ENCODE measurements at places on chromosomes 11 and 22.
A peak's percentile ranks its signal among the peaks of the same experiment; 100 is the strongest.

GRCh38 chr22:23397008-23397612 lies 183.0 kb downstream of the IGLL1 start:
- no peak for DNase-seq

DNA sequence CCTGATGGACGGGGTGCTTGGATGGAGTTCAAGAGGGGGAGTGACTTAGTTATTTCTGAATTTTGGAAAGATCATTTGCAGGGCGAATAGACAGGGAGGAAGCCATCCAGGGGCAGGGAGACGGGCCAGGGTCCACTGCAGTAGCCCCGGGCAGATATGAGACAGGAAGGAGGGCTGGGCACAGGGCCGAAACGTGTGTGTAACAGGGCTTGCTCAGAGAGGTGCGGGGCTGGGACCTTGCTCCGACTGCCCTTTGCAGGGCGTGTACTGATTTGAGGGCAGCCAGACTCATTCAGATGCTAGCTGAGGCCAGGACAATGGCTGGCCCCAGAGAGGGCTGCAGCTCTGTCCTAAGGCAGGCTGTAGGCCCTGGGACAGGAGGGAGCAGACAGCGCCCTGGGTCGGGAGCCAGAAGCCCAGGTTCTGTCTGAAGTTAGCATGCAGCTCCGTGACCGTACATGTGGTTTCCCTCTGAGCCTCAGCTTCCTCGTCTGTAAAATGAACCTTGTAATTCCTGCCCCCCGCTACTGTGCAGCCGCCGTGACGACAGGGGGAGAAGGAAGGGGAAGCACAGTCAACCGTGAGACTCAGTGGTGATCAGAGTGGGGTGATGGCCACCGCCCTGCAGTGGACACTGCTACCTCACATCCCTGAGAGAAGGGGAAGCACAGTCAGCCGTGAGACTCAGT lies 103.4 kb downstream of the PHF21B start:
- DNase-seq, result no peak

GRCh38 chr11:12386745-12387144 lies 9.4 kb downstream of the PARVA start:
- no peak for DNase-seq

GRCh38 chr11:79025622-79026021 lies 415.2 kb downstream of the TENM4 start:
- no peak for DNase-seq

DNA sequence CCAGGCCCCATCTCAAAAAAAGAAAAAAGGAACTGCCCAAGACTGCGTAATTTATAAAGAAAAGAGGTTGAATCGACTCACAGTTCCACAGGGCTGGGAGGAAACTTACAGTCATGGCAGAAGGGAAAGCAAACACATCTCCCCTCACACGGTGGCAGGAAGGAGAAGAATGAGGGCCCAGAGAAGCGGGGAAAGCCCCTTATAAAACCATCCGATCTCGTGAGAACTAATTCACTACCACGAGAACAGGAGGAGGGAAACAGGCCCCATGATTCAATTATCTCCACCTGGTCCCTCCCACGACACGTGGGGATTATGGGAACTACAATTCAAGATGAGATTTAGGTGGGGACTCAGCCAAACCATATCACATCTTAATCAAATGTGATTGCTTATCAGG lies 82.2 kb downstream of the BUD13 start:
- no peak for DNase-seq

DNA sequence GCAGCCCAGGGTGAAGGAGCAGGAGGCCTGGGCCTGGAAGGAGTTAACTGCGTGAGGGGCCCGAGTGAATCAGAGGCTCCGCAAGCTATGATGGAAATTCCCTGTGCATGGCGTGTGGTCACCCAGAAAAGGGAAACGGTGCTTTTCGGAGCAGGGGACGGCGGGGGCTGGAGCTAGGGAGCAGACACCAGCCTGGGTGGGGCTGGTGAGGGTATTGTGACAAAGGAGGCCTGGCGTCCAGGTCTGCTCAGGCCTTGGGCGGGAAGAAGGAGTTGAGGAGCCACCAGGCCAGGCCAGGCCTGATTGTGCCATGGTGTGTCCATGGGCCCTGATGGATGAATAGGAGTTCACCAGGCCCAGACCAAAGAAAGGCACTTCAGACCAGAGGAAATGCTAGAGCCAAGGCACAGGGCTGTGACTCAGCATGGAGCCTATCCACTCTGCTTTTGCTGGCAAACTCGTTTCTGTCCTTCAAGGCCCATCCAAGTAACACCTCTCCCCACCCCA lies 12.8 kb upstream of the SPI1 start:
- DNase-seq, result no peak

DNA sequence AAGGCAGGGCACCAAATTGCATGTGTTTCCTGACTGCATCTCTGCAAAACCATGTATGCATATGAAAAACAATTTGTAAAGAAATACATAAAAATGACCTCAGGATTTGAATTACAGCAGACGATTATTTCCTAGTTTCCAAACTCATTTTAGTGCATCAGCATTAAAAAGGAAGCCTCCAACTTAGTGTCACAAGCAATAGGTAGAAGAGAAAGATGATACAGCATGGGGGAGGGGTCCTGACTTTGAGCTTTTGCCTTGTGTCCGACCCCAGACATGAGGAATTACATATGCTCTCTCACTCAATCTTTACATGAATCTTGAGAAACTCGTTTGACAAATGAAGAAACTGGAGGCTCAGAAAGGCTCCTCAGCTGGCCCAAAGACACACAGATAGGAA lies 294.6 kb upstream of the NARS2 start:
- no peak for DNase-seq

- DNase-seq, result no peak
Measured at GRCh38 chr22:28043266-28043665, 124.2 kb upstream of the PITPNB start.

GRCh38 chr11:66069715-66070603 lies at the start of gene PACS1:
PACS1 (plus strand) TSS chr11:66070272; CDS start chr11:66070487, 215 bp downstream.
- peak; percentile 73 for DNase-seq

DNA sequence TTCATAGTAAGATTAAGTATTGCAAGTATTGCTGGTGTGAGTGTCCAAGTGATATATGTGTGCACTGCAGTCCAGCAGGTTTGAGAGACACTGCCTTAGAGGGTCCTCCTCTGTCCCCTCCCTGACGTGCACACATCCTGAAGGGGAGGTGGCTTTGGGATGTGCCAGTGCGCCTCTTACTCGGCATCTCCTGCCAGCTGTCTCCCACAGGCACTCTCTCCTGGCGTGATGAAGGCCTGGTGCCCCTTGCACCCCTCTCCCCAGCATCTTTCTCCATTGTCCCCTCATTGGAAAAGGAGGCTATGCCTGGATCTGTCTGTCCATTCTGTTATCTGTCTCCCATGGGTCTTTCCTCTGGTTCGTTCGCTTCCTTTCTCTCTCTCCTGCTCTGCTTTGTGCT lies 24.2 kb downstream of the GTPBP1 start:
- no peak for DNase-seq

DNA sequence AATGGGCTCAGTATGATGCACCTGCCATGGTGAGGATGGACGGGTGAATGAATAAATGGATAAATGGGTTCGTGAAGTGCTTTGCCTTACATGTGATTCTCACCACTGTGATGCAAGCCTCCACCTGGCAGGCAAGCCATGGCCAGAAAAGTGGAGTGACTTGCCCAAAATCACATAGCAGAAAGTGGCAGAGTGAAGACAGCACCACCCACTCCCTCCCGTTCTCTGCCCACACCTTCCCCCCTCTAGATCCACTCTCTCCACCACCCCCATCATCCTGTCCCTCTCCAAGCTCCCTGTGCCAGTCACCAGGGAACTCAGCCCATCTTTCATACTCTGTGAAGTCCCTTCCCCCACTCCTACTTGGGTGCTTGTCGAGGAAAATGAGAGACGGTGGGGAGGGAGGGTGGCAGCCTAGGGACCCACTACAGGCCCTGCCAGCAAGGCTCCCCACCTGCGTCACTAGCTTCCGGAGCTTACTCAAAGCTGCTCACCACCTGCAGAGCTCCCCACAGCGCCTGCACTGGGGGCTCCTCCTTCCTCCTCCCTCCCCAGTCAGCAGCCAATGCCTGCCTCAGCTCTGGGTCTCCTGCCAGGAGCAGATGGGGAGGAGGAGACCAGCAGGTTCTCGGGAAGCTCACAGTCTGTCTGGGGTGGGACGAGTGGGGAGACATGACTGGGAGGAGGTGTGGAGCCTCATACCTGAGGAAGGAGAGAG lies 82.3 kb downstream of the PDE2A start:
- DNase-seq, result peak; percentile 30

Data from stimulated activated CD4-positive, alpha-beta T cell treated with anti-CD3 and anti-CD28 coated beads, Interleukin-4, amount 100 ng/mL, for 1 hour (primary cell).